ENCODE measurements at places on chromosomes 7 and 10.
A peak's percentile ranks its signal among the peaks of the same experiment; 100 is the strongest.

GRCh38 chr7:44476313-44476712 lies 14.1 kb downstream of the NUDCD3 start:
- DNase-seq = no peak

DNA sequence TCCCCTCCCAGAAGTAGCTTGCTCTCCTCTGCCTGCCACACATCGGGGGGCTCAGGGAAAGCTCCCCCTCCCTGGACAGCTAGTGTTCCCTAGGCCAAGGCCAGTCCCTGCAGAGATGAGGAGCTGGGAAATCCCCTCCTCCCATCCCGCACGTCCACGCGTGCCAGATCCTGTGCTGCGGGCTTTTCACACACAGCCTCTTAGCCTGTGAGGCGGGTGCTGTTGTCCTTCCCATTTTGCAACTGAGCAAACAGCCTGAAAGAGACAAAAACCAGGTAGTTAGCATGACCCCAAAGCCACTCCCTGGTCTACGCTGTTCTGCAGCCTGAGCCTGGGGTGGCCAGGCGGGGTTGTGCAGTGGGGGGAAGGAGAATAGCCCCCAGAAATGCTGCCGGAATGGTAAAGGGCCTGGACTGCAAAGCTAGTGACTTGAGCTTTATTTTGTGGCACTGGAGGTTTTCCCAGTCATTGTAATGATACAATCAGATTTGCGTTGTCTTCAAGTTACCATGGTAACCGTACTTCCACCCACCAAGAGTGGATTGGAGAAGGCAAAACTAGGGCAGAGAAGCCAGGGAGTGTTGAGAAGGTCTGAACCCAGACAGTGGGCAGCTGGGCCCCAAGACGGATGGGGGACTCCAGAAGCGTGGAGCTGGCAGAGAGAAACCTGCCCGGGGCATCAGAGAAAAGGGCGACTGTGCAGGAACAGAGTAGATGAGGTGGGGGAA lies 98.6 kb upstream of the KCTD7 start:
- no peak for DNase-seq

DNA sequence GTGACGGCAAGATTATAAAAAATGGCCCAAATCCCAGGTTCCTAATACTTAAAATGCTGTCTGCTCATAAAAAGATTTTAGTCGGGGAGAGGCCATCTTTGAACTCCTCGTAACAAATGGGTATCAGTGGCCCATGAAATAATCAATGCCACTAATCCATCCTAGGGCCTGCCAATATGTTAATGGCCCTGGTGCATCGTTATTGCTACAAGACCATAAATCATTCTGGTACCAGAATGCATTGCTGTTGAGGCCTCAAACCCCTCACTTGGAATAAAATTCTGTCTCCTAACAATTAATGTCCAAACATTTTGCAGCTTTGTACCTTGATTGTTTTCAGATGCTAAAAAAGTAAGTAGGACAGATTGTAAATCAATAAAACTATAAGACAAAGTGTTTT lies 290.6 kb downstream of the LRMDA start:
- no peak for DNase-seq

DNA sequence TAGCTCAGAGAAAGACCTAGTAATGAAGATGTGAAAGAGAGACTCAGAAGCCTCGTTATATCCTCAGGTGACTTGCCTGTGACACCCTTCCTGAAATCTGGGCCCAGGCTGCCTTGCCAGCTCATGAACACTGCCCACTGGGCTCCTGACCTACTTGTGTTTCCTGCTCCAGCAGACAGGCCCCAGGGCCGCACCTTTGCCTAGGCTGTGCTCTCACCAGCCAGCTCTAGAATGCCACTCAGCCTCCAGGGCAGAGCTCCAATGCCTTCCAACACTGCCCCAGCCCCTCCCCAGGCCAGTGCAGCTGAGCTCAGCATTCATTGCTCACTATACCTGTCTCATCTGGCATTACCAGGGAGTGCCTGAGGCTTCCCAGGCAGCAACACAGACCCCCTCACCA lies 94.3 kb downstream of the DLG5 start:
- no peak for DNase-seq

DNA sequence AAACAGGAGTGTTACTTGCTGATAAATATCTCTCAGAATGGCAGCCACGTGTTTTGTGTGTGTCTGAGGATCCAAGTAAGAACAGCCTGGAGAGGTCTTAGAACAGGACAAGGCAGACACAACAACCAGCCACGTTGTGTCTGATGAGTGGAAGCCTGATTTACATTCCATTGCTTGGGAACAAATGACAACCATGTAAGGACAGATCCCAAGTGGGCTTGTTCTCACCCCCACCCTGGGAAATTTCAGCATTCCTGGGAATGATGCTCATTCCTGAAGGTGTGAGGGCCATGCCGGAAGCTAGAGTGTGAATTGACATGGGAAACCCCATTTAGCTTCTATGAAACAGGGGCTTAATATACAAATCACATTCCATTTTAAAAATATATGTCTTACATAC lies 35.9 kb downstream of the IL6 start:
- no peak for DNase-seq

GRCh38 chr7:136136906-136137454 lies 159.8 kb upstream of the MTPN start:
- no peak for DNase-seq

- DNase-seq = no peak
These were observed 20.6 kb upstream of the C10orf105 start for GRCh38 chr10:71740069-71740653.

GRCh38 chr10:70863470-70864160 lies 24.8 kb downstream of the PCBD1 start:
- no peak for DNase-seq

DNA sequence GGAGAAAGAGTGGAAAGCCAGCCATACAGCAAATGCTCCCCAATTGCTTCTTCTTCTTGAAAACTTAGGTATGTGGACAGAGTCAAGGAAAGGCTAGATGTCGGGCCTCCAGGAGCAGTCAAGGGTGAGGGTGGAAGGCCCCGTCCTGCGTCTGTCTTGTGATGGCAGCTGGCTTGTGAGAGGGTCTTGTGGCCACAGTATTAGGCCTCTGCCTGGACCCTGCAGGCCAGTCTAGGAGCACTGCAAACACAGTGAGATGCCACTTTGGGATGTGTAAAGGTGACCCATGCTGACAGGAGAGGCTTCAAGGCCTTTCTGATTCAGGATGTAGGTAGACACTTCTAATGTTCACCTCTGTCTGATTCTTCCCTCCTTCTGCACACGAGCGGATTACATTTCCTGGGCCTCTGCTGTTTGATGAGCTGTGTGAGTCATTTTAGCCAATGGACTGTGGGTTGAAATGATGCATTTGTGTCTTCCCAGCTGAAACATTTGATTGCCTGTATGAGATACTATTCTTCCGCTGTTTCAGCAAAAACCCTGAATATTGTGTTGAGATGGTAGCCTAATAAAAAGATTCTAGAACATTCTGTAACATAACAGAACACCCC lies 135.4 kb downstream of the EMX2 start:
- DNase-seq = no peak

DNA sequence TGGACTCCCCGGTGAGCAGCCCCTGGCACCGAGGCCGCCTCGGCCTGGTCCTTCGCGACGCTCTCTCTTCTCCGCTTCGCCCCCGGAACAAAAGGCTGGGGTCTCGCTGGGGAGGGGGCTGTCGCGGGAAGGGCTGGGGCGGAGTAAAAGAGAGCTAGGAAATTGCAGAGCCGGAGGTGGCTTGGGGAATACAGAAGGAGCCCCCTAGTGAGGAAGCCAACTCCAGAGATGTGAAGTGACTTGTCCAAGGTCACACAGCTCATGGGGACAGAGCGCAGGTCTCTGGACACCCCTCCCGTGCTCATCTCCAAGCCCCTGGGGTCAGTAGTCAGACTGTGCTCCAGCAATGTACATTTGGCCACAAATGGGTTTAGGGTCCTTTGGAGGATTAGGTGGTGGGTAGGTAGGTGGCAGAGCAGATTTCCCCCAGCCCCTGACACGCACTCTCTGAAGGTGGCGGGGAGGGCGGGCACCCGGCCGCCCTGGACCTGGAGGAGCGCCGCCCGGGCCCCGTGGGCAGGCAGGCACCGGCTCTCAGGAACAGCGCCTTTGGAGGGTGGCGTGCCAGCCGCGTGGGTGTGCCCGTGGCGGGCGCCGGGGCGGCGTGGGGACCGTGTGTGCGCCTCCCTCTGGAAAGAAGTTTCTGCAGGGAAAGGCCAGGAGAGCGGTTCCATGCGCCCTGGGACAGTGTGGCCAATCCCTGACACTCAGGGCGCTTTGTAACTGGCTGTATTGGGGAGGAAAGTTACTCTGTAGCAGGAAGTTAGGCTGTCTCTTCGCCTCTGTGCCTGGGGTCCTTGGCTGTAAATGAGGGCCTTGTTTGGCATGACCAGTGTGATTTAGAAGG lies 910 bp downstream of the WIPF3 start:
- DNase-seq = no peak

DNA sequence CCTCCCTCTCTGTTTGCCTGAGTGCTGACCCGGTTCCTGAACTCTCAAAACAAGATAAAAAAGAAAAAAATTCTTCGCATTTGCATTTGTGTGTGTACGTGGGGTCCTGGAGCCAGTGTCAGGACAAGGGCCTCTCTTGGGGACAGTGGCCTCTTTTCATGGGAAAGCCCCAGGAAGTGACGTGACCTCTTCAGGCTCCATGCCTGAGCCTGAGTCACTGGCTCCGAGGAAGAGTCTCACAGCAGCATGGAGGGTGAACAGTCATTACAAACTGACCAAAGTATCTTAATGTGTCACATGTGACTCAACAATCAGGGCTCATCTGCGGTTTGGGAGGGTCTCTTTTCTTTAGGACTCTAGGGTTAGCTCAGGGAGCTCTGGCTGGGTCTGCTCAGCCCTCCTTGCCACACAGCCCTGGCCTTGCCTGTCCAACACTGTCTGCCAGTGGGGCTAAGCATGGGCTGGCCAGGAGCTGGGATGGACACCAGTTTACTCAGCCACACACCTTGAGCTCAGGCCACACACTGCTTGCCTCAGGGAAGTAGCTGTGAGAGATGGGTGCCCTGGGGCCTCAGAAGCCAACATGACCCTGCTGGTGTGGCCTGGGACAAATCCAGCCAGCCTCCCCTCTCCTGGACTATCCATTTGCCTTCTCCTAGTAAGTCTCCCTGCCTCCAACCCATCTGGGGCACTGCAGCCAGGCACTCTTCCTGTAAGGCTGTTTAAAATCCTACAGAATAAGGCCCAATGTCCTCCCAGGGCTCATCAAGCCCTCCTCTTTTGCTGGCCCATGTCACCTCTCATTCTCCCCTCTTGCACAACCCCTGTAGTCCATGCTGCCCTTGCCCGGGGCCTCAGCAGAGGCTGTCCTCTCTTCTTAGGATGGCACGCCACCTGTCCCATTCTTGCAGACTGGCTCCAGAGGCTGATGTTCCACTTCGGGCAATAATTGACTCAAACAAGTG lies 10.5 kb downstream of the TMEM273 start:
- peak; percentile 66 for DNase-seq

DNA sequence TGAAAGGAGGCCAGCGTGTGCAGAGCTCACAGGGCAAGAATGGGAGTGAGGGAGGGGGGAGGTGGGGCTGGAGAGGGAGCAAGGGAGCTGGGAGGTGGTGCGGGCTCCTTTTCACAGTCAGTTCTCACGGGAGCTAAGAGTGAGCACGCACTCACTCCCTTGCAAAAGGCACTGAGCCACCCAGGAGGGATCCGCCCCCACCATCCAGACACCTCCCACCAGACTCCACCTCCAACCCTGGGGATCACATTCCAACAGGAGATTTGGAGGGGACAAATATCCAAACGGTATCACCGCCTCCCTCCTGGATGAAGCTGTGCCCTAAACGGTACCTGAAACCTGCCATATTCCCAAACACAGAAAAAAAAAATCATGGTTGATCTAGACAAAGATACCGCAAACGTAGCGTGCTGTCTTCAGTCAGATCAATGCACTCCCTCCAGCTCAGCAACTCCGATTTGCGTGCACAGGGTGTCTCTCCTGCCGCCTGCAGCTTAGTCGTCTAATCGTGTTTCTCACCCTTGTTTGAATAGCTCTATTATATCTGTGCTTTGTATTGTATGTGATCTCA lies 20.3 kb upstream of the PRKAG2 start:
- no peak for DNase-seq

DNA sequence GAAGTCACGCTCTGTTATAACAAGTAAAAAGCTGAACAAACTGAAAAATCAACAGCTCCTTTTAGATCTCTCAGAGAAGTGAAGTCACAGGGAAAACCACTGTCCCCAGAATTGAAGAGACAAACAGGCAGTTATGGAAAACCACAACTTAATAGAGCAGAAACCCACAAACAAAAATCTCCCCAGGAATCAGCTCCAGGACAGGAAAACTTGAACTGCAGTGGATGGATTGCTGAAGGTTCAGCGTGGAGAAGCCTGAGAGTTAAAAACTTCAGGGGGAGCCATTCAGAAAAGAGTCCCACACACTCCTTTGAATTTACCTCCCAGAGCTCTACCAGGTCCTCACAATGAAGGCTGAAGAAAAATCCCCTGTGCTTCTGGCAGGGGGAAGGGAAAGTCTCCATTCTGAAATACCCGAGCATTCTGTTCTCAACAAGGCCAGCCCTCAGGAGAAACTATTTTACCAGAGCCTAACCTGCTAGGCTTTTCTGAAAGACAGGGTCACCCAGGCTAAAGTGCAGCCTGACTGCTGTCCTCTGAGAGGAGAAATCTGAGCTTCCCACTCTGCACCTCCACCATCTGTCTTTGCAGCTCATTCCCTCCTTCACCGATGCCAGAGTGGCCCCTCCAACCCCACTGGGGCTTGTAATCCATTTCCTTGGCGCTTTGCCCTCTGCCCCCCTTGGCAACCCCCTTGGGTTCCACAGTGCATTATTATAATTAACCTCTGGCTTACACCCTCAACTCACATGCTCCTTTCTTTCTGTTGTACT lies 65.0 kb upstream of the CCNY start:
- DNase-seq = no peak

DNA sequence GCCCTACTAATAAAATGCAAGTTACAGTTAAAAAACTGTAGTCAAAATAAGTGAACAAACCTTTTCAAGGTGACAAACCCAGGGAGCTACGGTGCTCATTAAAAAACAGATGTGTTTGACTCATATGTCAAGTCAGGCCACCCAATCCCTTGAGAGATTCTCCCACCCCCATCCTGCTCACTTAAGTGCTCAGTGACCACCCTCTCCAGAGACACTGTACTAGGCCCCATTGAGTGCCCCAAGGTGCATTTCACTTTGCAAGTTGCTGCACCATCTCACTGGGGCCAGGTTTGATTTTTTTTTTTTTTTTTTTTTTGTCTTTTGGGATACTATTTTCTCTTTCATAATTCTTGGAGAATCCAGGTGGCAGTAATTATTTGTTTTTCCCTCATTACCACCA lies 1.9 kb downstream of the ERV3-1 start:
- DNase-seq = no peak

- no peak for DNase-seq
These were observed 28.3 kb downstream of the PARP12 start for GRCh38 chr7:140034421-140034820.

GRCh38 chr10:89207181-89207800 lies at the start of gene CH25H:
CH25H (minus strand) TSS chr10:89207317; CDS start chr10:89207292, 25 bp downstream.
- no peak for DNase-seq

DNA sequence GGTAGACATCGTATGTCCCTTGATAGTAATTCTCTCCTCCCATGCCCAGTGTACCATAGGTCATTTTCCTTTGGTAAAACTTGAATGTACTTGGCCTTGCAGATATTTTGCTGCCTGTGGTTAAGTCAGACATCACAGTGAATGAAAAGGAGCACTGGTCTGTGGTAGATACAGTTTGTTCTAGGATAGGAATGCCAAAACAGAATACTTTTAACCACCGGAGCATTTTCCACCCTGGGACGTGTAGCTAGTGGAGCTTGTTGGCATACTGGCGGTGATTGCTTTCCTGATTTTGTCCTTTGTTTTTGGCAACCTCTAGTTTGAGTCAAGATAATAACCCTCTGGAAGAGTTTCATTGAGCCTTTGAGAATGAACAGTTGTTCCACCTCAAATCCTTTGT lies 92.0 kb upstream of the BMPER start:
- DNase-seq = no peak

Measured in activated CD4-positive, CD25-positive, alpha-beta regulatory T cell treated with anti-CD3 and anti-CD28 coated beads, Interleukin-2, amount 50 U/mL, for 72 hours (primary cell).